ENCODE measurements at places on chromosomes 6 and 20.

GRCh38 chr20:4095639-4096038 is 80.3 kb upstream of the RNF24 start:
- no peak for DNase-seq

- no peak for DNase-seq
Observed at GRCh38 chr6:161829291-161829729, 555.4 kb upstream of the AGPAT4 start.

GRCh38 chr6:134902074-134902861 is 47.6 kb downstream of the ALDH8A1 start:
- DNase-seq = no peak

DNA sequence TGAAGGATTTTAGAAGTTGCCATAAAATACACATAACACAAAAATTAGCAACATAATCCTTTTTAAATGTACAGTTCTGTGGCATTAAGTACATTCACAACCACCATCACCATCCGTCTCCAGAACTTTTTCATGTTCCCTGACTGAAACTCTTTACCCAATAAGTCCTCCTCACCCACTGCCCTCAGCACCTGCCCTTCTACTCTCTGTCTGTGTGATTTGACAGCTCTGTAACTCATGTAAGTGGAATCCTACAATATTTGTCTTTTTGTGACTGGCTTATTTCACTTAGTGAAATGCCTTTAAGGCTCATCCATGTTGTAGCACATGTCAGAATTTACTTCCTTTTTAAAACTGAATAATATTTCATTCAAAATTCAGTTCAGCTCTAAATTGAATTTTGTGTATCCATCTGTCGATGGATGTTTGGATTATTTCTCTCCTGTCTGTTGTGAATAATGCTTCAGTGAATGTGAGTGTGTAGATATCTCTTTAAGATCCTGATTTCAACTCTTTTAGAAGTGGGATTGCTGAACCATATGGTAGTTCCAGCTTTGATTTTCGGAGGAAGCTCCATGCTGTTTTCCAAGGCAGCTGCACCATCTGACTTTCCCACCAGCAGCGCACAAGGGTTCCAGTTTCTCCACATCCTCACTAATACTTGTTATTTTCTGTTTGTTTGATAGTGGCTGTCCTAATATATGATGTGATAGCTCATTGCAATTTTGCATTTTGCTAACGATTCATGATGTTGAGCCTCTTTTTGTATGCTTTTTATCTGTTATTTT is 4.2 kb downstream of the ENTPD6 start:
- DNase-seq = no peak

- DNase-seq = no peak
Observed at GRCh38 chr6:52994031-52994838, 849 bp downstream of the GSTA4 start.

GRCh38 chr6:108760126-108761050 is 87.8 kb upstream of the ARMC2 start:
- no peak for DNase-seq

DNA sequence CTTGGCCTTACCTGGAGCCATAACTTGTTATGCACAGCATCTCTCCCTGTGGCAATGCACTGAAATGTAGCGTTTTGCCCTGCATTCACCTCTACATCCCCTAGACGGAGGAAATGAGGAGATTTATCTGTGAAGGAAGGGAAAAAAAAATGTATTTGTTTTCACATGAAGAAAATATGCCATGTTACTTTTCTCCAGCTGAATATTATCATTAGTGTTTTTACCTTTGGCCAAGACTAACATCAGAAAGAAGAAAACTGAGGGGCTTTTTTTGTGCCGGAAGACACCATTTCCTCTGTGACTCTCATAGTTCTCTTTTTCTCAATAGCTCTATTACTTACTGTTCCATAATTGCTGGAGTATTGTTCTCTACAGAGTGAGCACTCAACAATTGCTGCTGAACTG is 280.4 kb downstream of the PTPRK start:
- DNase-seq = no peak

DNA sequence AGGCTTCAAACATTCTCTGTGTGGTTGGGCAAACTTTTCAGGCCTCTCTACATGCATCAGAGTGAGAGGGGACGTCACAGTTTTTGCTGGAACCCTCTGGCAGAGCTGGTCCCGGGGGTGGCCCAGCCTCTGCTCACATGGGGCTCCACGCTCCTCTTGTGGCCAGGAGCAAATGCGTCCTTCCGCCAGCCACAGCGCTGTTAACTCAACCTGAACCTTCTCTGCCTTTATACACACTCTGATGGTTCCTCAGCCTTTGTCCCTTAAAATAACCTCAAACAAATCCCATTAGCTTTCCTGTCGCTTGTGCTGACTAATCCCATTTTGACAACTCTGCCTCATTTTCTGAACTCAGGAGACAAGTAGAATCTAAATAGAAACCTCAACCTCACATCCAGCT is 39.4 kb upstream of the TGM6 start:
- DNase-seq = no peak

DNA sequence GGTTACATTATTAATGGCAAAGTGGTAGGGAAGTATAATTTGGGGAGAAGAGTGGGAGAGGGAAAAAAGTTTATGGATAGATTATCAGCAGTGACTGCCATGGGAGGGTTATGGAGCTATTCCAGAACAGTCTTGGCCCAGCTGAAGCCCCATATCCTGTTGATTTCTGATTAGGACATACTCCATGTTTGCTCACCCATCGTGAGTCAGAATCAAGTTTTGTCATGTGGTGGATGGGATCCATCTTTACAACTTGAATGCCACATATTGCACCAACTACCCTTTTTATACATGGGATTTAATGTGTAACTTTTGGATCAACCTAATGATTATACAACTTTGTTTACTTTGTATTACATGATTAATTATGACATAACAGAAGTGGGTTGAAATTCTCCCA is 217.0 kb downstream of the HAO1 start:
- DNase-seq = no peak

- DNase-seq = no peak
Observed at GRCh38 chr20:56247954-56248782, at the start of gene MC3R. TSS of gene MC3R (plus strand) at chr20:56248732. CDS start at chr20:56248844, 112 bp downstream.

DNA sequence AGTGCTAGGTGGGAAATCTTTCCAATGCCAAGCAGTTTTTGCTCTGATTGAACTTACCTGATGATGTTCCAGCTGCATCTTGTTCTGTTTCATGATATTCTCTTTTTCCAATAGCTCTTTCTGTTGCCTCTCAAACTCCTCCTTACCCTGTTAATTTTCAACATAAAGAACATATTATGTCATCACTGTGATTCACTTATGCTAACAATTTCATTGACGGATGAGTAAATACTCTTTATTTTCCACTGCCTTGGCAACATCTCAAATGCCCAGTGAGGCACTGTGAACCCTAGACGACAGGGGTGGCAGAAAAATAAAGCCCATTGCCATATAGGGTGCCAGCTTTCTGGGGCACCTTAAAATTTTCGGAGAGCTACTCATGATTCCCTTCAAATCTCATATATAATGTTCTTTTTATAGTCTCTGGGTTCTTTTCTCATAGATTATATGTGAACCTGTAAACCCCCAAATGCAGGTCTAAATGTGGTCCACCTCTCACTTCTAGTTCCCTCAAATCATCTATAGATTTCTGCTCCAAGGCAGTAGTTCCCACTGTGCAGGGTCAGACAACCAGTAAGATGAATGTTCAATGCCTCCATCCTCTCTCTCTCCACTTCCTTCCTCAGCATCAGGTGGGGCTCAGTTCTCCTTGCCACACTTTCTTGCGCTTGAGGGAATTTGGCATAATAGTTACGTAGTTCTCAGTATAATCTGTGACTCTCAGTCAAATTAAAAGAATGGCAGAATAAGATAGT is 44.1 kb downstream of the NEDD9 start:
- DNase-seq = no peak

- no peak for DNase-seq
Observed at GRCh38 chr6:169220068-169220964, 33.3 kb downstream of the THBS2 start.

- no peak for DNase-seq
Observed at GRCh38 chr6:108576709-108577108, 16.0 kb downstream of the FOXO3 start.

DNA sequence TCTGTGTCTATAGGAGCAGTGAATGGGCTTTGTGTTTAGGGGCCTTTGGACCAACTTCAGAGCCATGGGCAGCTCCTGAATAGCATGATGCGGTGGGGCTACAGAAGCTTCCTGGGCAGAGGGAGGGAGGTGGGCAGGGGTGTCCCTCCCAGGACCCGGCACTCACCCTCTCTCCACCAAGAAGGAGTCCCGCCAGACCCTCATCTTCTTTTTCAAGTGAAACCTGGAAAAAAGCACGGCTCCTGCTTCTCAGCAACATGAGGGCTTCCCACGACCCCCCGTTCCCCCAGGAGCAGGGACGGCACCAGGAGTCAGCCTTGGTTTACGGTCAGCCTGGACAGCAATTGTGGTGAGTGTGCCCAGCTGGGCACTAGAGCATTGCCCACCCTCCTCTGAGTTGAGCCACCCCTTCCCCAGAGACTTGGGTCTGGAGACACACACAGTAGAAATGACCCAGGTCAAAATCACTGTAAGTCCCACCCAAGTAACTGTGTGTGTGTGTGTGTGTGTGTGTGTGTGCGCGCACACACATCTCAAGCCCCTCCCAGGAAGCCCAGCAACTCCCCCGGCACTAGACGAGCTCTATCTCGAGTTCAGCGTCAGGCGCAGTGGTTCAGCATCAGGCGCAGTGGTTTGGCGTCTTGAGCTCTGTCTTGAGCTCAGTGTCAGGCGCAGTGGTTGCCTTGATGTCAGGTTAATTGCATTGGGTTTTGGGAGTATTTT is 108.2 kb downstream of the SULF2 start:
- no peak for DNase-seq

- no peak for DNase-seq
Observed at GRCh38 chr6:15791448-15792181, 128.8 kb upstream of the DTNBP1 start.

GRCh38 chr6:64439274-64439673 is 803.7 kb downstream of the PHF3 start:
- DNase-seq = no peak

GRCh38 chr20:51140671-51141070 is 117.8 kb upstream of the KCNG1 start:
- DNase-seq = no peak

GRCh38 chr6:169044381-169045230 is 209.0 kb downstream of the THBS2 start:
- DNase-seq = no peak

GRCh38 chr6:53309059-53309900 is 39.5 kb downstream of the ELOVL5 start:
- DNase-seq = peak; percentile 58

GRCh38 chr6:7900621-7901020 is 10.0 kb downstream of the TXNDC5 start:
- DNase-seq = no peak

DNA sequence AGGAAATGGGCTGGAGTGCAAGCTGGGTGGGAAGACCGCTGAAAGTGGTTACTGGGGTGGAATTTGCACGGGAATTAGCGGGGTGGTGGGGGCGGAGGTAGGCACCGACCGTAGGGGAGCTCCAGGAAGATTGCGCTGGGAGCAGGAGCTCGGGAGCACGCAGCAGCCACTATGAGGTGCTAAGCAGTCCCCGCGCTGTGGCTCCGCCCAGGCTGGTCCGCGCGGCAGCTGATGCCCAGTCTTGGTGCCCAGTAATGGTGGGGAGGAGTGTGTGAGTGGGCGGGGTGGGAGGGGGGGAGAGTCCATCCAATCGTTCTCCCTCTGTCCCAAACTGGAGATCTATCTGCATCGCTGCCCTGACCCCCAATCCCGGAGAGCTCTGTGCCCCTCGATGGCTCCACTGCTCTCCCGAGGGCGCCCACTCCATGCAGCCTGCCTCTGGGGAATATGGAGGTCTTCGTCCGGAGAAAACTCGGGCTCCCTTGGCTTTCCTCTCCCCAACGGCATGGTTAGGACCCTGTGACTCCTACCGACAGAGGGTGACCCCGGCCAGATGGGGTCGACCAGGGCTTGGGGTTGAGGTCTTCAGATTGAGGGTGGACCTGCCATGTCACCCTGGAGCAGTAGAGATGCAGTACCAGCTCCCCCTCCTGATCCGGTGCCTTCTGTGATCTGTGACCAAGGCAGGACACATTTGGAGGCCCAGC is 5.3 kb downstream of the TP53TG5 start:
- DNase-seq = no peak

DNA sequence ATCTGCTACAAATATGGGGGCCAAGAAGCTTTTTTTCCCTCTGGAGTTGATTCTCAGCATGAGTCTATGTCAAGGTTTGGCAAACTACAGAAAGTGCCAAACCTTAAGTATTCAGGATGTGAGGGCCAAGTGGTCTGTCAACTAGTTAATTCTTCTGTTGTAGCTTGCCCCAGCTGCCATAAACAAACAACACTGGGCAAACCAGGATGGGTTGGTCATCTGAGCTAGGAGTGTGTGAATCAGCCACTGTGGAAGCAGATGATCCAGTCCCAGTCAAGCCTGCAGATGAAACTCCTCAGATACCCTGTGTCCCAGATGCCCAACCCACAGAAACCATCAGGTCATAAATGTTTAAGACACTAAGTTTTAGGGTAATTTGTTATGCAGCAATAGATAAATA is 103.0 kb upstream of the MOCS1 start:
- DNase-seq = no peak

- peak; percentile 78 for DNase-seq
Observed at GRCh38 chr6:45946352-45946751, 69.3 kb downstream of the CLIC5 start.

DNA sequence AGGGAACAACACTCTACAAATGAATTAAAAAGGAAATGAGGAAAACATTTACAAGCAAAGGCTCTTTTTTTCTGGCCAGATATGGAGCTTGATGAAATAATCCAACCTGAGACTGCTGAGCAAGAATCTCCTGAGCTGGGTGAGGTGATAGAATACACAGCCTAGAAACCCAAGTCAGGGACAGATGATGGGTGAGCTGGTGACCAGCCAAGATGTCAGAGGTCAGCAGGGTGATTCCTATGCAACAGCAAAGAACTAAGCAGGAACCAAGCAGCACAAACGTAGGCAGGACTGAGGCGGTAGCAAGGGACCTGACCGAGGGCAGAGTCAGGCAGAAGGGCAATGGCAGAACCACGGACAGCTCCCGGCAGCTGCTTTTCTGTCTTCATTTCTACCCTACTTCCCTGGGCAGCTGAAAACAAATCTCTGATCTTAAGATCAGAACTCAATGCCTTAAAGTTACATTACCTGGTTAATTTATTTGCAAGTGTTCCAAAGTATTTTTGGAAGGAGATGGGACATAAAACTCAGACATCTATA is 75.1 kb downstream of the CDC40 start:
- no peak for DNase-seq

DNA sequence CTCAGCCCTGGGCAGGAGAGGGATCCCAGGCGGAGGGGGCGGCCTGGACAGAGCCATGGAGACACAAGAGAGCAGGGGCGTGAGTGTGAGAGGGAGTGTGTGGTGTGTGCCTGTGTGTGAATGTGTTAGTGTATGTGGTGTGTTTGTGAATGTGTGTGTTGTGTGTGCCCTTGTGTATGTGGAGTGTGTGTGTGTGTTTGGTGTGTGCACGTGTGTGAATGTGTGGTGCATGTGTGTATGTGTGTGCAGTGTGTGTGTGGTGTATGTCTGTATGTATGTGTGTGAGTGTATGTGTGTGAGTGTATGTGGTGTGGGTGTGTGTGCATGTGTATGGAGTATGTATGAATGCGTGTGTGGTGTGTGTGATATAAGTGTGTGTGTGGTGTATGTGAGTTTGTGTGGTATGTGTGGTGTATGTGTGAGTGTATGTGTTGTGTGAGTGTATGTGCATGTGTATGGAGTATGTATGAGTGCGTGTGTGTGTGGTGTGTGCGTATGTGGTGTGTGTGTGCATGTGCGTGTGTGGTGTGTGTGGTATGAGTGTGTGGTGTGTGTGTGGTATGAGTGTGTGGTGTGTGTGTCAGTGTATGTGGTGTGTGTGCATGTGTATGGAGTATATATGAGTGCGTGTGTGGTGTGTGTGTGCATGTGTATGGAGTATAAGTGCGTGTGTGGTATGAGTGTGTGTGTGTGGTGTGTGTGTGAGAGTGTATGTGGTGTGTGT is 175.2 kb upstream of the AFDN start:
- no peak for DNase-seq
